ENCODE measurements at places on chromosomes 1 and 21. TPM values are rescaled to one million over a fixed set of nuclear protein-coding genes. Genes with fewer than 3 reads are reported as not detected.

The NIT1 gene
- 38.9 TPM for total RNA-seq

The EXO1 gene
- not detected for total RNA-seq

The CLDN19 gene
- total RNA-seq: not detected

The ACTA1 gene
- not detected for total RNA-seq

The DCST2 gene
- 0.49 TPM for total RNA-seq
